BJ (cell line): ENCODE measurements at places on chromosomes 5 and 9. TPM values are rescaled to one million over a fixed set of nuclear protein-coding genes. Genes with fewer than 3 reads are reported as not detected.

- DNase-seq = no peak
Measured at GRCh38 chr5:133675376-133676154, 63.2 kb upstream of the FSTL4 start.

- DNase-seq = no peak
Measured at GRCh38 chr9:128862401-128862851, 19.3 kb downstream of the KYAT1 start.

DNA sequence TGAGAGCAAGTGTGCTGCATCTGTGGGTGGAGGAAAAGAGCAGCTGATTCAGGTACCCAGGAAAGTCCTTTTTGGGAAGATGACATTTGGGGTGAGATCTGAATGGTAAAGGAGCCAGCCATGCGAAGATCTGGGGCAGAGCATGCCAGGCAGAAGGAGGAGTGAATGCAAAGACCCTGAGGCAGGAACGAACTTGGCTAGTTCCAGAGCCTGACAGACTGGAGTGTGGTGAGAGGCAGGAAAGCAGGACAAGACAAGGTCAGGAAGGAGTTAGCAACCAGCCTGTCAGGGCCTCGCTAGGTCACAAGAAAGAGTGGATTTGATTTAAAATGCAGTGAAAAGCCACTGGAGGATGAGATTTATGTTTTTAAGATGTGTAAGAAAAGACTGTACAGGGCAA, 28.2 kb downstream of the RGS7BP start:
- no peak for DNase-seq

DNA sequence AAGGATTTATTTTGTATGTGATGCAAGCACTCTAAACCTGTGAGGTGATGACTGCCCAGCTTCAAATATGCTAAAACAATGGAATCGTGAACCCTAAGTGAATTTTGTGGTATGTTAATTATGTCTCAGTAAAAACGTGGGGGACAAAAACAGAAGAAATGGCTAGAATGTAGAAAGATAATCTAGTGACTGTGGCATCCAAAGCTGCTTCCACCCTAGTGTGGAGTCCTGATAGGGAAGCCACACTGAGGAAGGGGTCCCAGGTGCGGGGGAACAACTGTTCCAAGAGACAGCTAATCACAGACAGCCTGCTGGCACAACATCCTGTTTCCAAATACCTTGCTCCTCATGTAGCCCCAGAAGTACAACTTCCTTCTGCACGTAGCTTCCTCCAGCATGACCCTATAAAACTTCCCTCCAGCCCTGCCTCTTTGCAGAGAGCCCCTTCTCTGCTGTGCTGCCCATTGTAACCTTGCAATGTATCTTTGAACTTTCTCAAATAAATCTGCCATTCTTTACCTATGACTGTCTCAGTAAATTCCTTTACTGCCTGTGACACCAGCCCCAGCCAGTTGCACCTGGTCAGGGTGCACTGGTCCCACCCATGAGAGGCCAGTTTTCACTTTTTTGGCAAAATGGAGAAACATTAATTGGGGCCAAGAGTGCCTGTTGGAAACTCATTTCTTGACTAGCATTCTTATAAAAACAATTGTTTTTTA, 4.9 kb downstream of the GMCL2 start:
- no peak for DNase-seq

Gene TMEM252
- not detected in 2 replicates for polyA plus RNA-seq

Gene DMRTA1
- polyA plus RNA-seq = 0.01 TPM in 1 of 2 replicates, not detected in the other

DNA sequence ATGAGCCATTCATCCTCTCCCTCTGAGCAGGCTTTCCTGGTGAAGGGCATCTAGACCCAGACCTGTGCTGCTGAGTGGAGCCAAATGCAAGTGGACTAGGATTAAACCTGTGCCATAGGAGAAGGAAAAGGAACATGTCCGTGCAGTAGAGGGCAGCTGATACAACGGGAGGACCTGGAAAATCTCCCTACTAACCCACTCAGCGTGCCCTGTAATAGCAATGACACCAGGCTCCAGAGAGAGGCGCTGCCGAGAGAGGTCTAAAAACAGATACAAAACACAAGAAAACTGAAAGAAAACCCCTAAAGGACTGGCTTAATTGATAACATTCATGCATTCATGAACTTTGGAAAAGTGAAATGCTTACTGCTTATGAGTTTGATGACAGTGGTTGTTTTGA, 60.8 kb downstream of the PFDN1 start:
- no peak for DNase-seq

DNA sequence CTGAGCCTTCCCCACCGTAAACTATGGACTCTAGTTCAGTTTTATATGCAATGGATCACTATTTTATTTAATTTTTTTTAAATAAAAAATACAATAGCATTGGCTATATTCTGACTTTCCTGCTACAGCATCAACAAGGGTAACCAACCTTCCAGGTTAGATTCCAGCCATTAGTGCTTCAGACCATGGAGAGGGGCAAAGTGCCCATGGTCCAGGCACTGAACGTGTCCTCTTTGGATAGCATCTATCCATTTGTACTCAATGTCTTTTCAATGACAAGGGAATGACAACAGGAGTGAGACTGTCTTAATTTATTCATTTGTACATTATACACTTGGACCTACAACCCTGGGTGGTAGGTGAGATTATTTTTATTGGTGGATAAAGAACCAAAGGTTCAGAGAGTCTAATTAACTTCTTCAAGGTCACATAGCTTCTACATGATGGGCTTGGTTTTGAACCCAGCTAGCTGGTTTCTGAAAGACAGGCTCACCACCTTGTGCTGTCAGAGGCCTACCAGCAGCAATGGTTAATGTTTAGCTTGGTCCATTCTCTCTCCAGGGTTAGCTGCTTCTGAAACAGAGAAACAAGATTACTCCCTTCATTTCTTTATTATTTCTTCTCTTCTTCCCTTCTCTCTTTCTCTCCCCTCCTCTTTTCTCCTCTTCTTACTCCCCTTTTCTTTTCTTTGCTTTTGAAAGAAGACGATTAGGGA, 11.5 kb downstream of the TMEM171 start:
- no peak for DNase-seq

DNA sequence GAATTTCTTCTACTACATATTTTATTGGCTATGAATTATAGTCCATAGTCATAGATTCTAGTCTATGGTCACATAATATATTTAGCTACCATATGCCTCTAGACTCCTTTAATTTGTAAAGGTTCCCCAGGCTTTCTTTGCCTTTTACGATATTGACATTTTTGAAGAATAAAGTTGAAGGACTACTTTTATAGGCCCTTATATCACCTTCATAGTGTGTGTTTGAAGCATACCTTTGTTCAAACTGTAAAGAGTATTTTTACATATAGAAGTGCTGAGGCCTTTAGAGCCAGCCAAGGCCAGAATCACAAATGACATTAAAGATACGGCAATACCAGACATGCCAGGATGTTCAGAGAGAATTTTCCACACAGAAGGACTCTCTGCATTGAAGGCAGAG, 147.0 kb downstream of the GABRG2 start:
- no peak for DNase-seq

DNA sequence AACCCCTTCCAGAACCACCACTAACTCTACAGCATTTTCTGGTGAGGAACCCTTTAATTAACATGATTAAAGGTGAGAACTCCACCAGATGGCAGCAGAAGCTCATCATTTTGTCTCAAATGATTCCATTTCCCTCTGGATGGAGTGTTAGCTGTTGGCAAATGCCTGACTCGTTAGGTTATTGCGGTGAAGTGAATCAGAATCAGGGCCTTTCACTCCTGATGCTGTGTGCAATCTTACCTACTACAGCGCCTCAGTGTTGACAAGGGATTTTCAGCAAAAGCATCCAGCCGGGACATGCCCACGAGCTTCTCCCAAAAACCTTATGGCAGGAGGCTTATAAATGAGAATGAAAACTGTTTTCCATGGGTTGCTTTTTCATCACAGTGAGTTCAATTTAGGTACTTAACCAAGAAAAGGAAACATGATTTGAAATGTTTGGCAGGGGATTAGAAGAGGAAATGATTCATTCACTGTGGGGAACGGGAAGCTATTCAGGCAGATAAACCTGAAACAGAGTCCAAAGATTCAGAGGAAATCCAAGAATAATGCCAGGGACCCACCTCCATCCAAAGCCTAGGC, 48.0 kb upstream of the CAST start:
- DNase-seq = peak; percentile 59

Gene C5orf58
- not detected in 2 replicates for polyA plus RNA-seq

- DNase-seq = no peak
Measured at GRCh38 chr5:180135128-180135955, 63.8 kb upstream of the RNF130 start.

Gene NRARP
- 0.17 TPM in 2 replicates for polyA plus RNA-seq
